ENCODE measurements at places on chromosomes 4 and X.

DNA sequence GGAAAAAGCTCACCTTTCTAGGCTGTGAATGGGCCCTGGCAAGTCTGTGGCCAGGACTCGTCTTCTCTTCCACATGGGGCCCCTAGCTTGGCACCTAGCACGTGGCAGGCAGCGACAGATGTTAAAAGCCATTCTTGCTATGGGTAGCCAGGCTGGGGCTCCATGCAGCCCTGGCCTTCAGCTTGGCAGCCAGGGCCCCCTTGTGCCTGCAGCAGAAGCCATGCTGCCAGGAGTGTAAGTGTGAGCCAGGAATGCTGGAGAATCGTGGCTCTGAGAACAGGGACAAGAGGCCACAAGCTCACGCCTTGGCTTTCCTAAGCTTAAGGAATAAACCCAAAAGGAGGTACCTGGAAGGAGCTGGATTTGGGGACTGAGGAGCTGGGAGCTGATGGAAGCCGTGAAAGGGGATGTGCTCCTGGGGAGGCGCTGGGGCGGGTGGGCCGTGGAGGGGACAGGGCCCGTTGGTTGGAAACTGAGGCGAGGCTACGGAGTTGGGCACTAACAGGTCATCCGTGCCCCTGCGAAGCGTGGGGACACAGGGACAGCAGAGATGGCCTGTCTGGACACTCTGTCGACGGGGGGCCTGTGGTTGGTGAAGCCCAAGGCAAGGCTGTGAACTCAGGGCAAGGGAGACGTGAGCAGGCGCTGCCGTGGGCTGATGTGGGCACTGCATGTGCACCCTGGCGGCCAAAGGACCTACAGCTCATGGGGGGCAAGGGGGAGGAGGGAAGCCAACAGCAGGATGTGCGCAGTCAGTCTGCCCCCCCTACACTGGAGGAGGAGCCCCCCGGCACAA, 895 bp upstream of the OPN1LW start:
- DNase-seq: no peak

DNA sequence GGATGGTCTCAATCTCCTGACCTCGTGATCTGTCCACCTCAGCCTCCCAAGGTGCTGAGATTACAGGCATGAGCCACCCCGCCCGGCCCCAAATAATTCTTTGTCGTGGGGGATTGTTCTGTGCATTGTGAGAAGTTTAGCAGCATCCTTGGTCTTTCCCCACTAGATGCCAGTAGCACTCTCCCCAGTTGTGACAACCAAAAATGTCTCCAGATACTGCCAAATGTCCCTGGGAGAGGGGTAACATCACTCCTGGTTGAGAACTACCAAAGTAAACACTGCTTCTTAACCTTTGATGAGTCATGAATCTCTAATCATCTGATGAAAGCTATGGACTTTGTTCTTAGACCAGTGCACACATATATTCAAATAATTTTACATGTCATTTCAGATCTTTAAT, 90.7 kb upstream of the BRS3 start:
- DNase-seq: no peak

GRCh38 chr4:42656679-42656943, 294 bp downstream of the ATP8A1 start:
- DNase-seq: no peak

GRCh38 chr4:81632581-81633299, 161.0 kb upstream of the RASGEF1B start:
- peak; percentile 40 for DNase-seq

- no peak for DNase-seq
Measured at GRCh38 chr4:41427306-41427882, 110.6 kb upstream of the LIMCH1 start.

DNA sequence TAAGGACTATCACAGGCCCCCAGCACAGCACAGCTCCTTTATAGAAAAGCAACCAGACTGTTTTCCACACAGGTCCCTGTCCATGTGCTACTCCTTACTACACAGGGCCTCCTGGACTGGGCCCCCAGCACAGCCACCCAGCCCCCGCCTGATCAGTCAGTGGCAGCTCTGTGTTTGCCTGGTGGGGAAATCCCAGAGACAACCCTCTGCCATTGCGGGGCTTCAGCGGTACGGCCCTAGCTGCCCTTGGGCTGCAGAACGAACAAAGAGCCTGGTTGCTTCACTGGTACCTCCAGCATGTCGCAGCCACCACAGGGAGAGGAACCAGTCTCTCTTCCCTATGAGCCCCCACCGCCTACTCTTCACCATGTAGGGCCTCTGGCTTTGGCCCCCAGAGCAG, 30.7 kb downstream of the CBR4 start:
- DNase-seq: no peak

- DNase-seq: no peak
Measured at GRCh38 chr4:75605928-75606327, 24.4 kb downstream of the CDKL2 start.

Measured in astrocyte of the hippocampus (primary cell).